ENCODE measurements at places on chromosomes 16 and 17.

DNA sequence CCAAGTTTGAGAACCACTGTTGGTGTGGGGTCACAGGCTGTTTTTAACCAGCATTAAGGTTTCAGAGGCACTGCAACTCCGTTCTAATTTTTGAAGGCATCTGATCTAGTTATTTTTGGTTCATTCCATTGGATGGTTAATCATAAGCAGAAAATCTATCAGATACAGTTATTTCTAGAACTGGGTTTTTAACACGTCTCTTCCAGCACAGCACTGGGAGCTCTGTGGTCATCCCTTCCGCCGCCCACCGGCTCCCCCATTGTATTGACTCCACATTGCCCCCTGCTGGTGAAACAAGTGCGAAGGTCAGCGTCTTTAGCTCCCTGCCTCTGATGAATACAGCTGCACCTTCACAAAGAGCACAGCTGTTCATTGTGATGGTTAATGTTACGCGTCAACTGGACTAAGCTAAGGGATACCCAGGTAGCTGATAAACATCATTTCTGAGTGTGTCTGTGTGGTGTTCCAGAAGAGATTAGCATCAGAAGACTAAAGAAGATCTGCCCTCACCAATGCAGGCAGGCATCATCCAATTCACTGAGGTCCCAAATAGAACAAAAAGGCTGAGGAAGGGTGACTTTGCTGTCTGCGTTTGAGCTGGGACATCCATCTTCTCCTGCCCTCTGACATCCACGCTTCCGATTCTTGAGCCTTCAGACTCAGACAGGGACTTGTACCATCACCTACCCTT, 8.5 kb downstream of the CCL18 start:
- DNase-seq, result peak; percentile 38

- DNase-seq, result no peak
Measured at GRCh38 chr17:33055746-33056145, 64.1 kb downstream of the SPACA3 start.

DNA sequence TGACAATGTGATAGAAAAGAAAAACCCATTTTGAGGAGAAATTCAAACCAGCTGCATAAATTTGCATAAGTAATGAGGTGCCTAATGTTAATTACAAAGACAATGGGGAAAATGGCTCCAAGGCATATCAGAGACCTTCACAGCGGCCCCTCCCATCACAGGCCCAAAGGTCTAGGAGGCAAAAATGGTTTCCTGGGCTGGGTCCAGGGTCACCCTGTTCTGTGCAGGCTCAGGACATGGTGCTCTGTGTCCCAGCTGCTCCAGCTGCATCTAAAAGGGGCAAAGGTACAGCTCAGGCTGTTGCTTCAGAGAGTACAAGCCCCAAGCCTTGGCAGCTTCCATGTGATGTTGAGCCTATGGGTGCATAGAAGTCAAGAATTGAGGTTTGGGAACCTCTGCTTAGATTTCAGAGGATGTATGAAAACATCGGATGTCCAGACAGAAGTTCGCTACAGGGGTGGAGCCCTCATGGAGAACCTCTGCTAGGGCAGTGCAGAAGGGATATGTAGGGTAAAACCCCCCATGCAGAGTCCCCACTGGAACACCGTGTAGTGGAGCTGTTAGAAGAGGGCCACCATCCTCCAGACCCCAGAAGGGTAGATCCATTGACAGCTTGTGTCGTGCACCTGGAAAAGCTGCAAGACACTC, 40.6 kb downstream of the IKZF3 start:
- DNase-seq, result no peak

DNA sequence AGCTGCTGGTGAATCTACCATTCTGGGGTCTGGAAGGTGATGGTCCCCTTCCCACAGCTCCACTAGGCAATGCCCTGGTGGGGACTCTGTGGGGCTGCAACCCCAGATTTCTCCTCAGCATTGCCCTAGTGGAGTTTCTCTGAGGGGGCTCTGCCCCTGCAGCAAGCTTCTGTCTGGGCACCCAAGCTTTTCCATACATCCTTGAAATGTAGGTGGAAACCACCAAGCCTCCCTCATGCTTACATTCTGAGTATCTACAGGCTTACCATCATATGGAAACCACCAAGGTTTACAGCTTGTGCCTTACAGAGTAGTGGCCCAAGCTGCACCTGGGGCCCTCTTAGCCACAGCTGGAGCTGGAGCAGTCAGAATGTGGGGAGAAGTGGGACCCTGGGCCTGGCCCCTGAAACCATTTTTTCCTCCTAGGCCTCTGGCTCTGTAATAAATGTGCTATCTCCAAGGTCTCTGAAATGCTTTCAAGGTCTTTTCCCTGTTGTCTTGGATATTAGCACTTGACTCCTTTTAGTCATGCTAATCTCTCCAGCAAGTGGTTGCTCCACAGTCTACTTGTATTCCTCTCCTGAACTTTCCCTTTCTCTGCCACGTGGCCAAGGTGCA, 19.6 kb upstream of the DLX3 start:
- DNase-seq, result no peak

DNA sequence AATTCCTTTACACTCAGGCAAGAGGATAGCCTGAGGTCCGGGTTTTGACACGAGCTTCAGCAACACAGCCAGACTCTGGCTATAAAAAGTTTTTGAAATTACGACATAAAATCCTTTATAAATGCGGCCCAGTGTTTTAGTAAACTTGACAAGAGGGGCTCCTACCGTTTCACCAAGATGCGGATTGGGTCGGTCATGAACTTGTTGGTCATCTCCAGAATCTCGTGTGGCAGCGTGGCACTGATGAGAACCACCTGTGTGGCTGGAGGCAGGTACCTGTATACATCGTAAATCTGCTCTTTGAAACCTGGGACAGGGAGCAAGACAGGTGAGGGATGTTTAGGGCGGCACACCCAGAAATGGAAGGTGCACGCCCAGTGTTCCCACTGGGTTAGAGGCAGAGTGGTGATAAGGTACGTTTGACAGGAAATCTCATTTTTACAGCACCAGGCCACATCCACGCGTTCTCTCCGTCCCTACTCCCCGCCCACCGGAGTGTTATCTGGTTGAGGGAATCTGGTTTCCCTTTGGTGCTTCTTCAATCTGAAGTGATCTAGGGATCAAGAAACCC, 8.0 kb downstream of the EIF4A3 start:
- no peak for DNase-seq

DNA sequence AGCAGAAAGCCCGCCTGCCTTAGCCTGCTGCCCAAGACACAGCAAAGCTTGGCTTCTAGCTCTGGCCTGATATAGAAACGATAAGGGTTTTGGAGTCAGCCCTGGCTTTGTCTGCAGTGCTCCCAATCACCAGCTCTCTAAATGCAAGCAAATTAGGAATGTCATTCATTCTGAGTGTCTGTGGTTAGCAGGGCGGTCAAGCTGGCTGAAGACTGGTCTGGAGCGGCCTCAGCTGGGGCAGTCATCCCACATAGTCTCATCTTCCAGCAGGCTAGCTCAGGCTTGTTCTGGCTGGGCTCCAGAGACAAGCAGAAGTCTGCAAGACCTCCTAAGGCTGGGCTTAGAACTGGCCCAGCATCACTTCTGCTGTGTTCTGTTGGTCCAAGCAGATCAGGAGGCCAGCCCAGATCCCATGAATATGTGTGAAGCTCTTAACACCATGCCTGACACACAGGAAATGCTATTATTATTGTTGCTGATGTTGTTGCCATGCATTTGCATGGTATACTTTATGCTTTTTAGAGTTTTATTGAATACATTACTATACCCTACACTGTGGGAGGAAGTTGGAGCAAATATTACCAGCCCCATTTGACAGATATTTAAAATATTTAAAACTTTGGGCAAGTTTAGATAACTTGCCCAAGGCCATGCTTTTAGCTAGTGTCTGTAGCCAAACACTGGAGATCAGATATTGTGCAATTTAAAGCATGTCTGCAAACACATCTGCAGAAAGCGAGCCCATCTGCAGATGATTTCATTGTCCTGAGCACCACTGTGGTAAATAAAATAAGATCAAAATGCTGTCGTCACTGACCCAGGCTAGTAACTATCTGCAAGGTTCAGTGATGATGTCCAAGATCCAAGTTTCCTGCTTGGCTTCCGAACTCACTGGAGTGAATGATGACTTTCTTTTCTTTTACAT, 24.8 kb downstream of the TMC7 start:
- no peak for DNase-seq

- no peak for DNase-seq
Measured at GRCh38 chr16:85917012-85917411, 18.1 kb downstream of the IRF8 start.

- no peak for DNase-seq
Measured at GRCh38 chr16:19377864-19378263, 39.8 kb upstream of the TMC5 start.

DNA sequence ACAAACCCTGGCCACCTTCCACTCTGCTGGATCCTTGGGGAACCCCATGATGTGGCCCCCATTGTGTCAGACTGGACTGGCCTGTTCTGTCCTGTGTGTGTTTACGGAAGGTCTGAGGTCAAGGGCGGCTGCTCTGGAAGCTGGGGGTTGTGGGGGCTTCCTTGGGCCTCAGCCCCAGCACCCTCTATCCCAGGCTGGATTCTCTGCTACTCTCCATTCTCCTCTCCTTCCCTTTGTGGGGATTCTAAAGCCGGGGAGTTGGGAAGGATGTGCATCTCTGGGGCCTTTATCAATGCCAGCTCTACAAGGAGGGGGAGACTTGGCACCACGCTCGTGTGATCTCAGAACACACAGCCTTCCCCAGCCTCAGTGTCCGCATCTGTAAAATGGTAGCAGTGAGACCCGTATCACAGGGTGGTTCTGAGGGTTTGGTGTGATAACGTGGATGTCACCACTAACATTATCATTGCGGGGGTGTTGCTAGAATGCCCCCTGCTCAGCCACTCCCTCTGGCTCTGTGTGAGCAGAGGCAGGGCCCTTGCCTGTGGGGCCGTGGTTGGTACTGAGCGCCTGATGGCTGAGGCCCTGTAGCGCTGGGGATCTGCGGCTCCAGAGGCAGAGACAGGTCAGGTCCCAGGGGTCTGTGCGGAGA, 18.1 kb downstream of the ADGRG1 start:
- DNase-seq, result no peak

GRCh38 chr17:4142107-4142900, 526 bp downstream of the ZZEF1 start:
- DNase-seq, result peak; percentile 5

DNA sequence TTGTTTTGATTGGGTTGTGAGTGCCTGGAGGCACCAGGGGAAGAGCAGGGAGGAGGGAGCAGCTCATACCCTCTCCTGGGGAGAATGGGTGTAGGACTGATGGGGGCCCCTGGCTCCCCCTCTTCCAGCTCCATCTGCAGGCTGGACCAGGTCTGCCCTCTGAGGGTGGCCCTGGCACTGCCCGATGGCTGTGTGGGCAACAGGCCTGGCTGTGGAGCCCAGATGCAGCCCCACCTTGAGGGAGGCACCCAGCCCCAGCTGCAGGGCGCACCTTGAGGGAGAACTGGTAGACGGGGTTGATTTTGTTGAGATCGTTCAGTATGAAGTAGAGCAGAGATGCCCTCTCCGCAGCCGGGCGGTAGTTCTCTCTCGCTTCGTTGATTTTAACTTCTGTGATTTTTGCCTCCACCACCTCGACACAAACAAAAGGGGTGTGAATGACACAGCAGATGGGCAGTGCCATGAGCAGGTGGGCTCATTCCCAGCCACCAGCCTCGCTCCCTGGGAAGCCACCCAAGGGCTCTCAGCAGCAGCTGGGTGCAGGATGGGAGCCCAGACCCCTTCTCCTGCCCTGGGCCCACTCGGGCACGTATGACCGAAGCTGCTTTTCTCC, 71.6 kb downstream of the PGS1 start:
- no peak for DNase-seq

DNA sequence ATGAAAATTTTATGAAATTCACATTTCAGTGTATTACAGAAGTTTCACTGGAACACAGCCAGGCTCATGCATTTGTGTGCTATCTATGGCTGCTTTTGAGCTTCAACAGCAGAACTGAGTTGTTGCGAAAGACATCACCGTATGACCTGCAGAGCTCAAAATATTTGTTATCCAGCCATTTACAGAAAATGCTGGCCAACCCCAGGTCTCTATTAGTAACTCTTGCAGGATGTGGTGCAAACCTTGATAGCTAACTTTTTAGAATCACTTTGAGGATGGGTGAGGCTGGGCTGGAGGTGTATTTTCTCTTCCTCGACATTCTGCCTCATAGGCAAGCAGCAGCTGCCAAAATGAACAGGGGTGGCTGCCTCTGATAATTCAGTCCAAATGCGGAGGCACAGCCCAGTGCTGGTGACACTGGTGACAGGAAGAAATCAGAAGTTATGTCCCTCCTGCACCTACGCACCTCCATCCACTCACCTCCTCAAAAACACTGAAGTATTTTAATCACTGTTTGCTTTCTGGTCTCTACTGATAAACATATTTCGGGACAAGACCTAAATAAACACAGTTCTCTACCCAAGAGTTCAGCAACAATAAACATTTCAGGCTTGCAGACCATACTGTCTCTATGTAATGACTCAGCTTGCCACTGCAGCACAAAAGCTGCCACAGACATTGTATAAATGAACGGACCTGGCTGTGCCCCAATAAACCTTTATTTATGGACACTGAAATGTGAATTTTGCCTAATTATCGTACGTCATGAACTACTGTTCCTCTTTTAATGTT, 28.5 kb downstream of the ARHGAP17 start:
- no peak for DNase-seq

- no peak for DNase-seq
Measured at GRCh38 chr17:31596382-31597323, 205.2 kb downstream of the RAB11FIP4 start.

- no peak for DNase-seq
Measured at GRCh38 chr17:55200904-55201303, 63.9 kb upstream of the HLF start.

DNA sequence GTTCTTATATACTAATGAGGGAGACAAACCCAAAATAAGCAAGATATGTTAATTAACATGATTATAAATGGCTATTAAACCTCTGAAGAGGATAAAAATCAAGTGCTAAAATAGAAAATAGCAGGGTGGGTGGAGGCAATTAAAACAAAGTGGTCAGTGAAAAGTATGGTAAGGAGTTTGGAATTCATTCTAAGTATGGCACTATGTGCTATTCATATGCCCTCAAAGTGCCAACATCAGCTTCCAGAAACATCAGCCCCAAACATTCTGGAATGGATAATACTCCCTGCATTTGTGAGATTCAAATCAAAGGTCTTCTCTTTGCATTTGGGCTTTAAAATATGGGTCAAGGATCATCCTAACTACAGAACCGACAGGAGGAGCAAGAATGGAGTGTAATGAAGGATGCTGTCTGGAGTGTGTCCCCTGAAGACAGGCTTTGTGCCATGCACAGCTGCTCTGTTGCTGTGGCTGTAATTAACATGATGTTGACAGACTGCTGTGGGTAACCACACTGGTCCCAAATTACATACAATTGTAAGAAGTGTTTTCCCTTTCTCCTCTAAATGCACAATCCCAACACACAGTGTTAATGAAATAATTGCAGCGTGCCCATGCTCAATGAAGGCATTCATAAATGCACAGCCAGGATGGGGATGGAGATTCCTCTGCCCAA, 93.1 kb downstream of the VAT1L start:
- no peak for DNase-seq

GRCh38 chr17:68594552-68594951, 6.6 kb downstream of the FAM20A start:
- DNase-seq, result no peak

All from stimulated activated CD4-positive, alpha-beta T cell treated with anti-CD3 and anti-CD28 coated beads, Interleukin-1b, Interleukin-23, amount 100 ng/mL, for 4 hours (primary cell).